ENCODE measurements at places on chromosomes 16 and 17.

- DNase-seq = no peak
Observed at GRCh38 chr17:50360486-50361115, 12.4 kb downstream of the MRPL27 start.

DNA sequence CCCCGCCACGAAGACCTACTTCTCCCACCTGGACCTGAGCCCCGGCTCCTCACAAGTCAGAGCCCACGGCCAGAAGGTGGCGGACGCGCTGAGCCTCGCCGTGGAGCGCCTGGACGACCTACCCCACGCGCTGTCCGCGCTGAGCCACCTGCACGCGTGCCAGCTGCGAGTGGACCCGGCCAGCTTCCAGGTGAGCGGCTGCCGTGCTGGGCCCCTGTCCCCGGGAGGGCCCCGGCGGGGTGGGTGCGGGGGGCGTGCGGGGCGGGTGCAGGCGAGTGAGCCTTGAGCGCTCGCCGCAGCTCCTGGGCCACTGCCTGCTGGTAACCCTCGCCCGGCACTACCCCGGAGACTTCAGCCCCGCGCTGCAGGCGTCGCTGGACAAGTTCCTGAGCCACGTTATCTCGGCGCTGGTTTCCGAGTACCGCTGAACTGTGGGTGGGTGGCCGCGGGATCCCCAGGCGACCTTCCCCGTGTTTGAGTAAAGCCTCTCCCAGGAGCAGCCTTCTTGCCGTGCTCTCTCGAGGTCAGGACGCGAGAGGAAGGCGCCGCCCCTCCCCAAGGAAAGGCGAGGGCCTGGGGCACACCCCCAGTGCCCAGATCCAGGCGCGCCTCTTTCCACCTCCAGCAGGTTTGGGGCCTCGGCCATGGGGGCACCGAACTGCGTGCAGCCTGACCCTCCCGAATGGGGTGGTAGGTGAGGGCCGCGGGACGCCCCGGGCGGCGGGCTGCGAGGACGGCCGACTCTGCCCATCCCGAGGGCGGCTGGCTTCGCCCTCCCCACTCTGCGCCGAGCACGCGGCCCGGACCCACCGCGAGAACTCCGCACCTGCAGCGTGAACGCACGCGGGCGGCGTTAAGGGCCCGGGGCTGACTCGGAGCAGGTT, 664 bp downstream of the HBQ1 start:
- peak; percentile 84 for DNase-seq

DNA sequence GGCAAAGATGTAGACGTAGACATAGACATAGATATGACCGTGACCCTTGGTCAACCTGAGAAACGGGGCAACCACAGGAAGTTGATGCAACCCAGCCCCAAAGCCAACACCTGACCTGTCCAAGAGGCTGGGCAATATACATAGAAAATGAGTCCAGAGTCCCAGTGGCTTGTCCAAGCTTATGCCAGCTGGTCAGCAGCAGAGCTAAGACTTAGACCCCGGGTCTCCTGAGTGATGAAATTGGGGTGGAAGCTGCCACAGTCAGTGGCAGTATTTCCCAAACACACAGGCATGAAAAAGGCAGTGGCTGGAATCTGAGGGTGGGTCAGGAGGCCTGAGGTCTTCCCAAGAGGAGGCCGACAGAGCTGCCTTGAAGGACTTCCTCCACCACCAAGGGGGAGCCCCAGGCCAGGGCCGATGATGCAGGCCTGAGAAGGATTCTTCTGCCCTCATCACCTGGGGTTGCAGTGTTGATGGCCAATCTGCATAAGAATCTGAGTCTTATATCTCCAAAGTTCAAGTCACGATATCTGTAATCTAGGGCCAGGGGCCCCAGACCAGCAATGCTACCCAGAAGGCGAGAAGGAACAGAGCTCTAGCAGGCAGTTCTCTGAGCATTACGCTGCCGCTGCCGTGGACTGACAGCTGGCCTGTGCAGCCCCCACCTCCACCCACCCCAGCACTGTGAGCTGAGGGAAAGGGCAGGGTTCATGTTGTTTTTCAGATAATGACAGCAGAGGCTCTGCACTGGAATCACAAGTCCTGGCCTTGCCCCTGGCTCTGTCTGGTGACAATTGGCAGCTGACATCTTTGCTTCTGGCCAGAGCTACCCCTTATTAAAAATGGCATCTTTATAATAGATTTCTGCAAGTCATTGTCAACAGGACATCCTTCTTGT, 72.7 kb downstream of the GNAO1 start:
- DNase-seq = no peak

GRCh38 chr16:9463461-9463860, 372.0 kb downstream of the HAPSTR1 start:
- no peak for DNase-seq

DNA sequence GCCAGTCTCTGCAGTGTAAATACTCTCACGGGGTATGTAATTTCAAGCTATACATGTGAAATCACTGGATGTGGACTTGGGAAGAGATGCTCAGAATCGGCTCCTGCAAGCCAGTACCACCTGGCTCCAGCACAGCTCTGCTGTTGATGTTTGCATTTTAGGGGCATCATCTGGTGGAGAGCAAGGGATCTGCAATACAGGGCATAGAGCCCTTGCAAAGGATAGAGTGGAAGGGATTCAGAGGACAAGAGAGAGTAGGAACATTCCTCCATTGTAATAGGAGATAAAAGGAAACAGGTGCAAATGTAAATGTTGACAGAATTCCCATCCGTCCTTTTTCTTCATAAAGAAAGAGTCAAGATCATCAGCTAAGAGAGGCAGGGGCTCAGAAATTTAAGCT, 184.1 kb downstream of the PMP22 start:
- no peak for DNase-seq

DNA sequence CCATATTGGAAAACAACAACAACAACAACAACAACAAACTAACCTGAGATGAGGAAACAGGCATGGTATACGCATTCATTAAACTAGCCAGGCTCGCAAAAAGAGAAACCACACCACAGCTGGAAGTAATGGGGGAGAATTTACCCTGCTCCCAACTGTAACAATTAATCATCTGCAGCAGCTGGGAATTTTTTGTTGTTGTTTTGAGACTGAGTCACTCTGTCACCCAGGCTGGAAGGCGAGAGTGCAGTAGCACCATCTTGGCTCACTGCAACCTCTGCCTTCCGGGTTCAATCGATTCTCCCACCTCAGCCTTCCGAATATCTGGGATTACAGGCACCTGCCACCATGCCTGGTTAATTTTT, 16.3 kb downstream of the PRPSAP1 start:
- no peak for DNase-seq

DNA sequence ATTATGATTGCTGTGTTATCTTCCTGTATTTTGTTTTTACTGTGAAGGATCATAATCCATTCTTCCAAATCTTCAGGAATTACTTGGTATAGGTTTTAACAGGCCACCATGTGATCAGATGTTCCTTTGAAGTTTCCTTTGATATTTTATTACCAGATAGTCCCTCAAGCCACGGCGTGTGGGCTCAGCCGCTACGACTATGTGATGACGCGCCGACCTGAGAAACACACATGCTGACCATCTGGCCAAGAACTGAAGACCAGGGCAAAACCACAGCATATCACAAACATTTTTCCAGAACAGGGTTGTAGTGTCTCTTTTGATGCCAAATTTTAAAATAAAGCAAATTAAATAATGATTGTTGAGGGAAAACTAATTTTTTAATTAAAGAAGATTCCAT, 47.3 kb downstream of the ZCCHC14 start:
- no peak for DNase-seq

- DNase-seq = peak; percentile 84
Observed at GRCh38 chr17:82384730-82385481, 13.3 kb downstream of the UTS2R start.

DNA sequence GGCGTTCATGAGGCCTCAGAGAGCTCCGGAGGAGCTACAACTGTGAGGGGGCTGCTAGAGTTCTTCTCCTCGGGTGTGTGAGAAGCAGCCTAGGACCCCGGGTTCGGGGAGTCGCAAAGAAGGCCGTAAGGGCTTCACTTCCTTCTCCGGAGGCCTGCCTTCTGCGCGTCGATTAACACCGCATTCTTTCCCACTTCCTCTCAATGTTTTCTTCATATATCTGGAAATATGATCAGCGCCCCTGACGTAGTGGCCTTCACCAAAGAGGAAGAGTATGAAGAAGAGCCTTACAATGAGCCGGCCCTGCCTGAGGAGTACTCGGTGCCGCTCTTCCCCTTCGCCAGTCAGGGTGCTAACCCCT, 449 bp downstream of the SMCR8 start:
- no peak for DNase-seq

DNA sequence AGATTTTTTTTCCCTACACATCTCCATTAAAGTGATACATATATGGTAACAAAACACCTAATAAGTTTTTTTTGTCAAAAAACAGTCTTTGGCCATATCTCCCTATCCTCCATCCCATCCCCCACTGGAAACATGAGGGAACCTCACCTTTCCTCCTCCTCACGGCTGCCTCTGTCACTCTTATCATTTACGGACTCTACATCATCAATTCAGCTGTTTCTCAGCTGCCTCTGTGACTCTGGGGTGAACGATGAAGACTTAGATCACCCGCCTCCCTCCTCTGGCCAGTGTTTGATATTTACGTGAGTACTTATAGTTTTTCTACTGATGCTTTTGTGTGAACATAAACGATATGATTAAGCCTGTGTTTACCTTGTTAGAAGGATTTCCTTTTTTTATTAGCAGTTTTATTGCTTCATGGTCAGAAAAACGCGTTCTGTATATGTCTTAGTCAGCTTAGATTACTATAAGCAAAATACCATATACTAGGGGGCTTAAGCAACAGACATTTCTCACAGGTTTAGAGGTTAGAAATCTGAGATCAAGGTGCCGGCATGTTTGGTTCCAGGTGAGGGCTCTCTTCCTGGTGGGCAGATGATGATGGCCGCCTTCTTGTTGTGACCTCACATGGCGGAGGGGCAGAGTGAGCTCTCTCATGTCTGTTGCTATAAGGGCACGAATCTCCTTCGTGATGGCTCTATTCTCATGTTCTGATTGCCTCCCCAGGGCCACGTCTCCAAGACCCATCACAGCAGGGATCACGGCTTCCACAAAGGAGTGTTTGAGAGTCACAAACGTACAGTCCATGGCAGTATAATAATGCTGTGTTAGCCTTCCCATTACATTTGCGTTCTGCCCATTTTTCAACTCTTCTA, 32.1 kb downstream of the DNAH17 start:
- no peak for DNase-seq

GRCh38 chr16:2039274-2040031, 8.2 kb downstream of the NTHL1 start:
- peak; percentile 92 for DNase-seq

DNA sequence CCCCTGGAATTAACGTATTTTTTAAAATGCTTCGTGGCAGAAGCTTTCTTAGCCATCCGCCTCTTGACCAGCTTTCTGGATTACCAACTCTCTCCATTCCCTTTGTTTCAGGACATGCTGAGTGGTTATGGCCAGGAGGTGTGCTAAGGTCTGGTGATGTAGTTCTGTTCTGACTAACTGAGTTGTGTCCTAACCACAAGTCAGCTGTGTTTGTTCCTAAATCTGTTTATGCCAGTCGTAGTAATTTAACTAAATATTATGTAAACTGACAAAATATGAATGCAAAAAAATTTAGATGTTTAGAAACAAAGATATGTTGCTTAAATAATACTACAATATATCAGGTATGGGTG, 61.6 kb downstream of the MRTFB start:
- no peak for DNase-seq

DNA sequence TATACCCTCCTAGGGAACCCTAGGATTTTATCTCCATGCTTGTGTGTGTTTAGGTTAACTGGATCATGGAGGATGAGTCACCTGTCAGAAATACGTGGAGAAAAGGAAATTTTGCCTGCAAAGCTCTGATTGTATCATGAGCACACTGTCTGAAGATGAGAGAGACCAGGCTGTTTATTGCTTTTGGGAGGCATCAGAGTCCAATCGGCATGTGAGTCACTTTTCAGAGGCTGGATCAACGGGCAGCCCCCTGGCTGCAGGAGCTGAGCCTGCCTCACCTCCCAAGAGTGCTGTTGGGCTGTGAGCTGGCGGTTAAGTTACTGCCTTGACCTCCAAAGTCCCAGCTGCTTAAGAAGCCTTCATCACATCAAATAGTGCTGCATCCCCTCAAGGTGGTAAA, 41.5 kb upstream of the MED9 start:
- DNase-seq = no peak

- no peak for DNase-seq
Observed at GRCh38 chr17:4155980-4156620, 13.1 kb downstream of the CYB5D2 start.

DNA sequence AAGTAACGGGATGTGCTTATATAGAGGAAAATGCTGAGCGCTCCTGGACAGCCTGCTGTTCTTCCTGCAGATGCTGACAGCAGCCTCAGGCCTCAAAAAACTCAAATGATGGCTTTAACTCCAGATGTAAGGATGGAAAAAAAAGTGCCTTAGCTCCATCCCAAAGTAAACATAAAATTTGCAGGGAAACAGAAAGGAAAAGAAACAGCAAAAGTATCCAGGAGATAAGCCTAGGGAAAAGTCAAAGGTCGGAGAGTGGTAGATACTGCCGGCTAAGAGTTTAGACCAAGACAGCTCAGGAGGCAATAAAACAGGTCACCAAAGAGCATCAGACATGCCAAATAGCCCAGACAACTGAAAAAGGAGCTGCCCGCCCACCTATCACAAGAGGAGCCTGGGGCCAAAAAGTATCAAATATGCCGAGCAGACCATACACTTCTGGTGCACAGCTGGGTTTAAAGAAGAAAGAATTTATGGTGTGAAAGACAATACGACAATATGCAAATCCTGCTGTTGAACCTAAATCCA, 6.9 kb downstream of the KRT31 start:
- DNase-seq = no peak

GRCh38 chr17:79612468-79613194, 1.8 kb upstream of the RBFOX3 start:
- no peak for DNase-seq

DNA sequence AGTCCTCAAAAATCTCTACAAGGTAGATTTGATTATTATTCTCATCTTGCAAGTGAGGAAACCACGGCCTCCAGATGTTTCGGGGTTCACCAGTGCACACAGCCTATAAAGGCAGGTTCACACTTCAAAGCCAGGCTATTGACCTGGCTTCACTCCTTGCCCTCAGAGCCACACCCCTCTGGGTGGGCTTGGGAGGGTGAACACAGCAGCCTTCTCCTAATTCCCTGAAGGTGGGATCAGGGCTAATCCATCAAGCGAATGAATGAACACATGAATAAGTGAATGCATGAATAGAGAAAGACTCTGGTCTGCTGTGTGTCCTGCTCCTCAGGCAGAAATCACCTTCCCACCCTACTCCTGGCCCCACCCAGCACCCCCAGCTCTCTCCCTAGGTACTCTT, 139.0 kb downstream of the CYLD start:
- no peak for DNase-seq

GRCh38 chr16:8568231-8568617, 22.1 kb downstream of the TMEM114 start:
- DNase-seq = no peak

DNA sequence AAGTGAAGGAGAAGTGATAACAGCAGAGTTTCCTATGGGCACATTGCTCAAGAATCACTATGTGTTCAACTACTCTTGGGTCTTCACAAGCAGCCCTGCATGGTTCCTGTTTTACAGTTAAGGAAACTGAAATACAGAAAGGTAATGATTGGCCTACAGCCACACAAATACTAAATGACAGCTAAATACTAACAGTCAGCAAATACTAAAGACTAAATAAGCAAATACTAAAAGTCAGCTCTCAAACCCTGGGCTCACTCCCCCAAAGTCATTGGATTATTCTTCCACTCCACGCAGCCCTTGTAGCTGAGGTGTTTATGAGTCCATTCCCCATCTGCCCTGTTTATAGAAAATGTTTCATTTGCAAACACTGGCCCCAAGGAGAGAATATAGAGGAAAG, 372.7 kb upstream of the CDH11 start:
- DNase-seq = no peak

GRCh38 chr16:86158688-86159360, 259.9 kb downstream of the IRF8 start:
- DNase-seq = no peak

GRCh38 chr17:57662644-57663308, 82.3 kb downstream of the CCDC182 start:
- peak; percentile 97 for DNase-seq
